ENCODE measurements at places on chromosomes 6 and 20.

- peak; percentile 69 for DNase-seq
These were observed 57.3 kb upstream of the PHACTR2 start for GRCh38 chr6:143620447-143620846.

DNA sequence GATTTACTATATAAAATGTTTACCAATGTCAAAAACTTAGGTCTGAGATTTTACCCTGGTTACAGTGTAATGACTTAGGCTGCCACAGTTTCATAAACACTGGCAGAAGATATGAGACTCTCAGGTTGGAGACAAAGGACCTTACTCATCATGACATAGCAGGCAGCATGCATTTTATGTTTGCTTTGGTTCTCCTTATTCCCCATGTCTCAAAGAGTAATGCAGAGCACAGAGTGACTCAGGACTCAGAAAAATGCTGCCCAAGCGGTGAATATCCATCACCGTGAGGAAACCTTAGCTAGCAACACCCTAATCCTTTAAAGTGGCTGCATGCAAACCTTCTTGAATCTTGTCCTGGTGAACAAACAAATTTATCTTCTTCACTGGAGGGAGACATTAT lies 112.1 kb upstream of the EYS start:
- DNase-seq, result peak; percentile 3

DNA sequence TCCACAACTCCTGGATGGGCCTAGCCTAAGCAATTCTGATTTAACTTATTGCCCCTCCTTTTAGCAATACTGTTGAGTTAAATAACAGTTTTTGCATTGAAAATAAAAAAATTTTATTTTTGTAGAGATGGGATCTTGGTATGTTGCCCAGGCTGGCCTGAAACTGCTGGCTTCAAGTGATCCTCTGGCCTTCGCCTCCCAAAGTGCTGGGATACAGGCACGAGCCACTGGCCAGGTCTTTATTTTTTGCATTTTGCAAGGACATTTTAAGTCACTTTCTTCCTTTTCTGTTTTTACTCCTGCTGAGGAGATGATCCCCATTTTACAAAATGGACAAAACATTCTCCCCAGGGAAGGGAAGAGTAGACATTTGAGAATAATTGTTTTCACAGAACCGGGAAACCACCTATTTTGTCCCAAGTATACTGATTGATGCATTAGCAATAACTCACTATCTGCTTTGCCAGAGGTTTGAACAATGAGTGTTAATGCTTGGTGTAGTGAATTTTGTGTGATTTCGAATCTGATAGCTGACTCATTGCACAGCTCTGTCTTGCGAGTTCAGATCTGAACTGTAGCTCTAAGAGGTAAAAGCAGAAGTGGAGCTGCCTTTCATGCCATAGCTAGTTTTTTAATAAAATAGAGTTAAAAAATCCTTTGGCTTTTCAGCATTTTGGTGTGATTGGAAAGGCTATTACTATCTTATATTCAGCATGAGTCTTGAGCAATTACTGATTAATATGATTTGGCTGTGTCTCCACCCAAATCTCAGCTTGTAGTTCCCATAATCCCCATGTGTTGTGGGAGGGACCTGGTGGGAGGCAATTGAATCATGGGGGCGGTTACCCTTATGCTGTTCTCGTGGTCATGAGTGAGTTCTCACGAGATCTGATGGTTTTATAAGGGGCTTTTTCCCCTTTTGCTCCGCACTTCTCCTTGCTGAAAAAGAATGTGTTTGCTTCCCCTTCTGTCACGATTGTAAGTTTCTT lies 20.9 kb downstream of the IGF2R start:
- no peak for DNase-seq

DNA sequence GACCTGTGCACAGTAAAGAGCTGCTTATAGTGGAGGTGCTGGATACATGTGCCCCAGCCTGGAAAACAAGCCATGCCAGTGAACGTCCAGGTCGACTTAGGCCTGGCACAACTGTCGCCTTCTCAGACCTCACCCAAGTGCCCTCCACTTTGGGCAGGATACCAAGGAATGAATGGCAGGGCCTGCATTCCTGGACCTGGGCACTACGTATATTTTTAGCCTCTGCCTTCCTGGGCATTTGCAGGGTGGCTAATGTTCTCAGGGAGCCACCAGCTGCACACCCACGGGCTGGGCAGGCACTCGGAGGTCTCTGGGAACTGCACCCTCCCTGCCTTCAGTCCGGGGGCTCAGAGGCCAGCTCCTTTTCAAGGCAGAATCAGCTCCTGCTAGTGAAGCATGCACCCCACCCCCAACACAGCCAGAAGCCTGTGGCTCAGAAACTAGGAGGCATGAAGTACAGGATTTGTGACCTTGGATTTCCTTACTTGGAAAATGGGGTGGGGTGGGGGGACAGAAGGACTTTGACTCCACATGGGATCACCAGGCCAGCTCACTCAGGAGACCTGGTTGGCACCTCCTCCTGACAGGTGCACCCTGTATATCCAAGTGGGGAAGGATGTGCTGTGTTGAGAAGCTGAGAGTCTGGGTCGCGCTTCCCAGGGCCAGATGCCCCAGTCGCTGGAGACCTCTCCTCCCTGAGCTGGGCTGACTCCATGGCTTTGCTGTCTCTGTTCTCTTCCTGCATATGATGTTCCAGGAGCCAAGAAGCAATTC lies 2.5 kb upstream of the LSM14B start:
- no peak for DNase-seq

GRCh38 chr6:39152262-39152661 lies 37.3 kb upstream of the SAYSD1 start:
- no peak for DNase-seq

Measured in fibroblast of skin of right biceps (primary cell).